ENCODE measurements at places on chromosomes 1 and 21. TPM values are rescaled to one million over a fixed set of nuclear protein-coding genes. Genes with fewer than 3 reads are reported as not detected.

The PLEKHN1 gene
- not detected for total RNA-seq

The SPATA21 gene
- not detected for total RNA-seq

The MARK1 gene
- 12.5 TPM for total RNA-seq

- no peak overlapping the region for H3K27ac ChIP-seq
- no peak overlapping the region for H3K4me3 ChIP-seq
- no peaks in the 10 kb centered on the region for H3K36me3 ChIP-seq
Observed at GRCh38 chr1:61323681-61324328, 241.4 kb downstream of the NFIA start.

DNA sequence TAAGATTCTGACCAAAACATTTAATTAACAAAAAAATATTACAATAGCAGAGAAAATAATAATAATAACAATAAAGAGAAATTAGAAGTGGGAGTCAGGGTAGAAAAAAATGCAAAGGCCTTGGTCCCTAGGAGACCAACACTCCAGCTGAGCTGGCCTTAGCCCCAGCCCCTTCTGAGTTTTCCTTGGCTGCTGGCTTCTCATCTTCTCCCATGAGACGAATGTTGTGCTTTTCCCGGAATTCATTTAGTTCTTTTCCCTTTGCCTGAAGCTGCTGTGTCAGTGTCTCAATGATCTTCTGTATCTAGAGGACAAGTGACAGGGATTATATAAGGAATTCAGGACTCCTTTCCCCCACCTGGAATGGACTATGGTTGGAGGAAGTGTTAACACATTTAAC is 2.4 kb downstream of the KLHDC9 start:
- no peak overlapping the region for H3K27ac ChIP-seq
- H3K27me3 ChIP-seq = no peaks in the 10 kb centered on the region
- H3K36me3 ChIP-seq = peaks cover 24% of the 10 kb centered on the region
- H3K4me1 ChIP-seq = no peaks in the 10 kb centered on the region
- no peak for DNase-seq
- no peak overlapping the region for H3K4me3 ChIP-seq

DNA sequence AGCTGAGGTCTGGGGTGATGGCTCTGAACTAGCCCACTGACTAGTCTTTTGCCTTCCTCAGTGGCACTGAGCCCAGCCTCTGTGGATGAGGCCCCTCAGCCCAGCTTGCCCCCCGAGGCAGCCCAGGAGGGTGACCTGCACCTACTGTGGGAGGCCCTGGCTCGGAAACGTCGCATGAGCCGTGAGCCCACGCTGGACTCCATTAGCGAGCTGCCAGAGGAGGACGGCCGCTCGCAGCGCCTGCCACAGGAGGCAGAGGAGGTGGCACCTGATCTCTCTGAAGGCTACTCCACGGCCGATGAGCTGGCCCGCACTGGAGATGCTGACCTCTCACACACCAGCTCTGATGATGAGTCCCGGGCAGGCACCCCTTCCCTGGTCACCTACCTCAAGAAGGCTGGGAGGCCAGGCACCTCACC is 87.8 kb downstream of the TRIM11 start:
- peaks cover 81% of the 10 kb centered on the region for H3K36me3 ChIP-seq
- H3K27ac ChIP-seq = no peak overlapping the region
- no peaks in the 10 kb centered on the region for H3K4me1 ChIP-seq
- no peaks in the 10 kb centered on the region for H3K27me3 ChIP-seq
- H3K4me3 ChIP-seq = no peak overlapping the region

- DNase-seq = no peak
- H3K27ac ChIP-seq = no peak overlapping the region
- no peaks in the 10 kb centered on the region for H3K36me3 ChIP-seq
Observed at GRCh38 chr1:86471291-86471690, 2.6 kb downstream of the CLCA1 start.

DNA sequence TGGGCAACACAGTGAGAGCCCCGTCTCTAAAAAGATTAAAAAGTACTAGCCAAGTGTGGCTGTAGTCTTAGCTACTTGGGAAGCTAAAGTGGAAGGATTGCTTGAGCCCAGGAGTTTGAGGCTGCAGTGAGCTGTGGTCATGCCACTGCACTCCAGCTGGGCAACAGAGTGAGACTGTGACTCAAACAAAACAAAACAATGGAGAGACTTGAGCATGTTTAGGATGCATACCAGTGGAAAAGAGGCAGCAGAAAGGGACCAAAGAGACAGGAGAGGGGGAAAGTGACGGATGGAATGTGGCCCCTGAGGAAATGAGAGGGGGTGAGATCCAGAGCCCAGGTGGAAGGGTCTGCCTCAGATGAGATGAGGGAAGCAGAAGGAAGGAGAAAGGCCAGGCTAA is 358.9 kb downstream of the RPS6KC1 start:
- DNase-seq = no peak
- H3K4me3 ChIP-seq = no peak overlapping the region
- H3K27me3 ChIP-seq = no peaks in the 10 kb centered on the region
- H3K4me1 ChIP-seq = no peaks in the 10 kb centered on the region
- H3K27ac ChIP-seq = no peak overlapping the region

GRCh38 chr1:111592389-111593361 is 26.9 kb upstream of the RAP1A start:
- DNase-seq = peak; percentile 92
- no peaks in the 10 kb centered on the region for H3K4me1 ChIP-seq
- H3K27me3 ChIP-seq = no peaks in the 10 kb centered on the region
- H3K4me3 ChIP-seq = no peak overlapping the region
- H3K36me3 ChIP-seq = no peaks in the 10 kb centered on the region

All from right atrium auricular region (tissue), 2 donors.